Amniotic epithelial cell (primary cell): ENCODE measurements at places on chromosomes 2 and 18.

DNA sequence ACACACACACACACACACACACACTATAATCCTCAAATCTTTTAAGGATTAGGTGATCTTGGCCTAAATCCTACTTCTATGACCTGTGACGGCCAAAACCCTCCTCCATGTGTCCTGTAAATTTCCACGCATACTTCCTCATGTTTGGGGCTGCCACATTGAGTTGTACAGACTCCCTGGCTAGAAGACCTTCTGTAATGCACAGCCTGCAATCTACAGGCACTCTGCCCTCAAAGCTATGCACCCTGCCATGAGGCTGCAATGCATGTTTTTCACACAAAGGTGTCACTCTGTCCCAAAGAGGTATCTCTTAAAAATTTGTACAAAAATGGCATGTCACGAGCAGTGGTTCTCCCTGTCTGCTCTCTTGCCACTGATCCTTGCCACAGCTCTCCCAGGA is 26.4 kb upstream of the B4GALT6 start:
- peak; percentile 28 for DNase-seq

DNA sequence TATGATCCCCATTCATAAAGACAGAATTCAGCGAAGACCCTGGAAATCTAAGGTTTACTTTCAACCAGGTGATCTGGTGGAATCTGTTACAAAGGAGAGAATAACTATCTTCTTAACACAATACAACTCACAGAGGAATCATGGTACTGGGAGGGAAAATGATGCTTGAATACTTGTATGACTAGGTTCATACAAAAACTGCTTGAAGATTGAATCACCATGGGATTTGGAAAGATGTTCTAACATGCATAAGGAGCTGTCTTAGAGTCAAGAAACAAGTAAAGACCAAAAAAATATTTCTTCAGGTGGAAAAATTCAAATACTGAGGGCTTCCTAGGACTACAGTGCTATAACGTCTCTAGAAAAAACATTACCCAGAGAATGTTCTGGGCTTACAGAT is 32.2 kb downstream of the COL5A2 start:
- peak; percentile 49 for DNase-seq

DNA sequence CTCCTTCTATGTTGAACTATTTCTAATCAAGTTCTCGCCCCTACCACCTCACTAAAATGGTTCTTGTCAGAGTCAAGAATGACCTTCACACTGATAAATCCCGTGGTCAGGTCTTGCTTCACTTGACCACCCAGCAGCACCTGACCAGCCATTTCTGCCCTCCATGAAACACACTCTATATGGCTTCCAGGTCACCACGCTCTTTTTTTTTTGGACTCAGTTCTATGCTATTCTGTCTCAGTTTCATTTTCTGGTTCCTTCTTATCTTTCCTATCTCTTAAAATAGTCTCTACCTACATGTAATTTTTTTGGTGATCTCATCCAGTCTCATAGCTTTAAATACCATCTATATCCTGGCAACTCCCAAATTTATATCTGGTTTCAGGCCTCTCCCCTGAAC is 11.4 kb downstream of the EIF2AK3 start:
- DNase-seq, result peak; percentile 36

GRCh38 chr18:54806526-54806925 is 21.8 kb upstream of the RAB27B start:
- peak; percentile 63 for DNase-seq

GRCh38 chr2:44543773-44544725 is 182.3 kb downstream of the CAMKMT start:
- DNase-seq, result no peak

- DNase-seq, result peak; percentile 76
These were observed 2.7 kb upstream of the PID1 start for GRCh38 chr2:229273723-229274338.

DNA sequence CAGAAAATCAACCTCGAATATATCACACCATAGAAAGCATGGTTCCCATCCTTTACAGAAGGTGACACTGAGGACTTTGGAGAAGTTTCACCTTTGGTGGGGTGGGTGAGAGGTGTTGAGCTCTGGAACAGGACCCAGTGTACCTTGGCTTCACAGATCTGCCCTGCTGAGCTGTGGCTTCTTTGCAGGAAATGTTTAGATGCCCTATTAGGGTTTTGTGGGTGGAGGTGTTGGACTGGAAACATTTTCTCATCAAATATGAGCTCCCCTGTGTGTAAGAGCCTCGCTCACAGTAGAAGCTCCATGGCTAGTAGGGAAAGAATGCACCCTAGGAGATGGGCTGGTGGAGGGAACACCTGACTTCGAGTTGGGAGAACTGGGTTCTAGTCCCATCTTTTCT is 55.6 kb downstream of the RPL37A start:
- no peak for DNase-seq
